ENCODE measurements at places on chromosomes 6 and 20.

GRCh38 chr6:134621858-134622257 lies 303.9 kb upstream of the SGK1 start:
- no peak for DNase-seq

GRCh38 chr6:79612918-79613317 lies 18.2 kb upstream of the SH3BGRL2 start:
- no peak for DNase-seq

DNA sequence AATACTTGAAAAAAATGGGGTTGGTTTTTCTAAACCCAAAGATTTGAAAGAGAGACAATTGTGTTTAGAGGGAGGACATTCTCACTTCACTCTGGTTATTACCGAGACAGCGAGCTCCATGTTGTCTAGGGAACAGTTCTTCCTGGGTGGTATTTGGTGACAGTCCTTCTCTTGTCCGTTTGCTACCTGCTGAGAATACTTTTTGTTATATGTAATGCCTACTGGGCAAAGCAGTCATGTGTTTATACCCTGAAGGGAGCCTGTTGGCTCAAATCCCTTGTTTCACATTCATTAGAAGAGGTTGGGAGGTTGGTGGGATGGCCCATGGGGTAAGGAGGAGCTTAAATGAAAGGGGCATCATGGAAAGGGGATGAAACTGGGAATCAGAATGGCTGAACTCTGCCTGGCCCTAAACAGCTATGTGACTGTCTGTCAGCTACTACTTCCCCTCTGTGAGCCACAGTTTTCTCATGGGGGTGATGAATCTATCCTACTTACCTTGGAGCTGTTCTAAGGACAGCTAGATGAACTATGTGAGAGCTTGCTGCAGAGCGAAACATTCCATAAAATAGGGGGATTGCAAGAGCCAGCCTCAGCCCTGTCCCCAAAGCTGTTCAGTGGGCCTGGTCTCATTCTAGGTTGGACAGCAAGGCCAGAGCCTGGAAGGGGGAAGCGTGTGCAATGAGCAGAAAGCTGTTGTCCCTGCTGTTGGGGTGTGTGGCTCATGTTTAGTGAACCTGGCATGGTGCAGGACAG lies 43.5 kb downstream of the FNDC1 start:
- DNase-seq = no peak

DNA sequence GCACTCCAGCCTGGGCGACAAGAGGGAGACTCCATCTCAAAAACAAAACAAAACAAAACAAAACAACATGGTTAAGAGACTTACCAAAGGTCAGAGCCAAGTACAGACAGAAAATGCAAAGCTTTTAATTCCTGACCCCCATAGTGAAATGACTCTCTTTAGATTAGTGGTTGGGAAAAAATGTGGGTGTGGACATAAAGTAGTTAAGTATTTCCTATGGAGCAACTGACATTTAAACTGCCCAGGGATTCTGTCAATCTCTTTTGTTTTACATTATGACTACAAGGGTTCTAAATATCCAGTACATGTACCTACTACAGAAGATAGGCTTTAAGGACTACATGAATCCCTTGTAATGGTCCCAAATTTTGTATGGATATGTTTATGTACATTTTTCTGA lies 75.1 kb downstream of the IRAK1BP1 start:
- no peak for DNase-seq

GRCh38 chr6:26306232-26306631 lies 58.8 kb upstream of the BTN3A2 start:
- no peak for DNase-seq

DNA sequence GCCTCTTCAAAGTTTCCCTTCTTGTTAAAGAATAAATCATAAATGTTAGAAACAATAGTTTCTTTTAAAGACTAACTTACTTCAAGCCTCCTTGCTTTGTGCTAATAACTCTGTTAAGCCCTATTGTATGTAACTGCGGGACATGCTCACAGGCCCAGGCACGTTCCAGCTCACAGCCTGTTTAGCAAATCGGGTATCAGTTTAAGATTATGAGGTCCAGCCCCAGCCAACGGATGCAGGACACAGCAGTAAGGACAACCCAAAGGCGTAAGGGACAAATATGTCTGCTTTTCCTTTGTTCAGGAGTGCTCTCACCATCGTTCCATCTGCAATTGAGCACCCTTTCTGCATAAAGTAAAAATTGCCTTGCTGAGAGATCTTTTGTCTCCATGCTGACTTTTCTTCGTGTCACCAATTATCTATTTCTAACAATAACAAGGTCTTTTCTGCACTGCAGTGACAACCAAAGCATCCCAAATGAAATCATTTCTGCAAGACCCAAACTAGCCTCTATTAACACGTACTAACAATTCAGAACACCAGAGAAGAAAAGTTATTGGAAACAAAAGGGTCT lies 1.4 kb downstream of the C6orf52 start:
- no peak for DNase-seq

- DNase-seq = no peak
These were observed 11.7 kb downstream of the LCA5 start for GRCh38 chr6:79525272-79526100.

- DNase-seq = peak; percentile 63
These were observed 35.1 kb upstream of the BTN3A2 start for GRCh38 chr6:26329763-26330511.

DNA sequence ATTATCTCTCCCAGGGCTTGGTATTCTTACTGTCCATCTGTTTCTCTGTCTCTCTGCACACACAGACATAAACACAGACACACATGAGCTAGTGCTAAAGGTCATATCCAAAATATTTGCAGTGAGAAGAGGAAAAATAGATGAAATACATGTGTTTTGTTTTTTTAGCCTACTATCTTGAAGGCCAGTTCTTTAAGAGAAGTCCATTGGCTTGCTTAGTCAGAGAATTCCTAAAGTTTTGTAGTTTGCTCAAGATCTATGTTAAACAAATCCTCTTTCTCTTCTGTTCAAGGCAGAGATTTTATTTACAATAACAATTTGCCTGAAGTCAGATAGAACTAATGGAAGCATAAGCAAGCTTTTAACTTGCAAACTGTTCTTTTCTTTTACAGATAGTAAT lies 120.0 kb upstream of the AKIRIN2 start:
- no peak for DNase-seq

- peak; percentile 84 for DNase-seq
These were observed 108.4 kb downstream of the HUS1B start for GRCh38 chr6:548517-548916.
